Hematopoietic multipotent progenitor cell treated with erythropoietin and hydrocortisone succinate and interleukin-3 and kit ligand, for 15 days (in vitro differentiated cells): ENCODE measurements at places on chromosomes 7 and 10.

DNA sequence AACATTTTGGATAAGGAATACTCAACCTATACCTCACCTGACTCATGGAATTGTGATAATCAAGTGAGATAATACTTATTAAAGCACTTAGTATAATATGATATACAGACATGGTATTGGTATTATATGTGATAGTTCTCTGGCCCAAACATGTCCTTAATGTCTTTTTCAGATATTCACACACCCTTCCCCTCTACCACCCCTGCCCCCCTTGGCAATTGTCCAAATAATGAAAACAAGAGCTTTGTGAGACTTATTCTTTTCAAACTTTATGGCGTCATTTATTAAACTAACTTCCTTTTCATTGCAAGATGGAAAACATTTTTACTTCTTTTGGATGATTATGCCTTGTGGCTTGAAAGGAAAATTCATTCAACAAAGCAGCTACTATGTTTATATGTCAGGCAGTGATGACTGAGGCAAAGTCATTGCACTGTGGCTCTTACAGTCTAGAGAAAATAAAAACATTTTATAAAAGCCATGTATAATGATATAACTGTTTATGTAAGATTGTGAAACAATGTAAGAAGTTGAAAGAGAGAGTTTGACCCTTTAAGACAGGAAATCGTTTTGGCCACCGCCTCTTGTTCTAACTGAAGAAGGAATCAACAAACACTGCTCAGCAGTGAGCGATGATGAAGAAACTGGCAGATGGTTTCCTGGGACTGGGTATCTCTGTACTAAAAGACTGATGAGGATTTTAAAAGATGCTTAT is 27.4 kb downstream of the MINPP1 start:
- no peak for DNase-seq

DNA sequence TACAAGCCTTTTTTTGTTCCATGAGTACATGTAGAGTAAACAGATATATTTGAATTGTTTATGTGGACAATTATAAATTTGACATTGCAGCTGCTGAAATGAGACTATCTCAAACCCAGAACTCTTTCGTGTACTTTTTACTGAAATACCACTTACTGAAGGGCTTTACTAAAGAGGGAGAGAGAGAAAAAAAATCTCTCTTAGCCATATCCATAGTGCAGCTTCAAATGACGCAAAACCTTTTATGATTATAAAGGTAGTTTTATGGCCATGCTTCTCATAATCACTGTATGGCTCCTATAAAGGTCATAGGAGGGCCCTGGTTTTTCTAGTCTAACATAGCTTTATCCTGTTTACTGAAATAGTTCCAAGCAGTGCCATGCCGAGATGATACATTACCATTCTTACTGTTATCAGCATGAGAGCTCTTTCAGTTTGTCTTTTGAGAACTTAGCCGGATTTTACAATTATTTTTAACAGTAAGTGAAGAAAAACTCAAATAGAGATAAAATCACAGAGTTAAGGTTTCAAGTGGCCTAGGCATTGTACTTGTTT is 35.1 kb downstream of the KCND2 start:
- DNase-seq: no peak

GRCh38 chr10:86815035-86815617 is 58.7 kb downstream of the BMPR1A start:
- DNase-seq: no peak

DNA sequence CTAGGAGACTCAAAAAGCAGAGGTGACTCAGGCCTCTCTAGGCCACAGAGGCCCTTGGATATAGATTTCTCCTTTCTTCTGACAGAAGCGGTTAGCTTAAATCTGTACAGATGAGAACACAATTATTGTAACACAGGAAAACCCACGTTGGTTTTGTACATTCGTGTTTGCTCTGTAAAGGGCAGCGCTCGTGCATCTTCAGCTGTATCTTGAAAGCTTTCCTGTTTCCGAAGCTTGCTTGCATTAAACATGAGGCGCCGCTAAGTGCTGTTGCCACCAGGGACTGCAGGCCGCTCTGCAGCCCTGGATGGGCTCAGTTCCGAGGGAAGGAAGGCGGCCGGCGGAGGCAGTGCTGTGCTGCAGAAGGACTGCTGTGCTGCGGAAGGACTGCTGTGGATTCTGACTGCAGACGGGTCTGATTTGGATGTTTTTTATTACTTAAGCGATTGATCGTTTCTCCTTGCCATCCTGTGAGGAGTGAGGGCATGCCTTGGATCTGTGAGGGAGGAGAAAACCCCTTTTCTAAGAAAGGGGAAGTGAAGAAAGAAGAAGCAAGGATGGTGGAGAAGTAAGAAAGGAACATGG is 53.3 kb downstream of the FHIP2A start:
- no peak for DNase-seq

- no peak for DNase-seq
Measured at GRCh38 chr10:21495002-21495751, 30.3 kb downstream of the SKIDA1 start.
